Esophagus squamous epithelium (tissue), 5 donors: ENCODE measurements at places on chromosomes 1 and 21.

DNA sequence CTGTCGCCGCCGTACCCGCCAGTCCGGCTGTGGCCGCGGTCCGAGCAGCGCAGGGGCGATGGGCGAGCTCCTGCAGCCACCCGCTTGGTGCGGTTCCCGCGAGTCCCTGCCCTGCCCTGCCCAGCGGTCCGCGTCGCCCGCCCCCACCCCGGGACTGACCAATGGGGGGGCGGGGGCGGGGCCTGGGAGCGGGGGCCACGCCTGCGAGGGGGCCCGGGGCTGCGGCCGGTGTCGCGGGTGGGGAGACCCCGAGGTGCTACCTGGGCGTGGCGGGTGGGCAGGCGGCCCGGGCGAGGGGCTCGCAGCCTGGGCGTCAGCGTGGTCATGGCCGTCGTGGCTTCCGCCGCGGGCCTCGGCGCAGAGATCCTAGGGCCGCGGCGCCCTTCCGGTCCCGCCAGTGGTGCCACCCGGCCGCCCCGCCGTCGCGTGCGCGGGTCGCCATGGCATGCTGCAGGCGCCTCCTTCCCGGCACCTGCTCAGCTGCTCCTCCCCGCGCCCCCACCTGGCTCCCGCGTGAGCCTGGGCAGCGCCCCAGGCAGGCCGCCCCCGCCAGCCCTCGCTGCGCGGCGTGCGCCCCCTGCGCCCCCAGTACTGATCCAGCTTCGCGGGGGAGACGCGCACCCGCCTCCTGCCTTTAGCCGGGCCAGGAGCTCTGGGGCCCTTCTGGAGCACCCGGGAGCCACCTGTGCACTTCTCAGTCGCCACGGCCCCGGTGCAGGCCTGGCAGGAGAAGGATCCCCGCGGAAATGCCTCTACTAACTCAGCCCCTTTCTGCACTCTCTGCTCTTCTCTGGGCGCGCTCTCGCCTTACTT, at the start of gene BMP8B:
TSS of gene BMP8B (minus strand) at position 108 of the 813 bp plus-strand sequence. CDS start 380 bp downstream, outside the sequence.
- DNase-seq = peak; percentile 20

DNA sequence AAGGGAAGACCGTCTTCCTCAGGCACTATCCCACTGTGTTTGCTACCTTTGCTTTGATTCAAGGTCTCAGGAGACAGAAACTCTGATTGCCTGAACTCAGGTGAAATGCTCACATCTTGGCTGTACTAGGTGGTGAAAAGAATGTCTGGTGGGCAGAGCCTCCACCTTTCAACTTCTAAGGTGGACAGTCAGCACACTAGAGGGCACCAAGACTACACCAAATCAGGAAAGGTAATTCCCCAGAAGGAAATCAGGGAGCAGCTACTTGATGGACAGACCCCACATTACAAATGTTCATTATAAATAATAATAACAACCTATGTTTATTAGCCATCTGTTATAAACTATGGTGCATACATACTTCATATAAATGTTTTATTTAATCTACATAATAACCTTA, 220.9 kb downstream of the ATG4C start:
- no peak for DNase-seq

GRCh38 chr1:200243042-200243437, 166.8 kb downstream of the ZNF281 start:
- no peak for DNase-seq

DNA sequence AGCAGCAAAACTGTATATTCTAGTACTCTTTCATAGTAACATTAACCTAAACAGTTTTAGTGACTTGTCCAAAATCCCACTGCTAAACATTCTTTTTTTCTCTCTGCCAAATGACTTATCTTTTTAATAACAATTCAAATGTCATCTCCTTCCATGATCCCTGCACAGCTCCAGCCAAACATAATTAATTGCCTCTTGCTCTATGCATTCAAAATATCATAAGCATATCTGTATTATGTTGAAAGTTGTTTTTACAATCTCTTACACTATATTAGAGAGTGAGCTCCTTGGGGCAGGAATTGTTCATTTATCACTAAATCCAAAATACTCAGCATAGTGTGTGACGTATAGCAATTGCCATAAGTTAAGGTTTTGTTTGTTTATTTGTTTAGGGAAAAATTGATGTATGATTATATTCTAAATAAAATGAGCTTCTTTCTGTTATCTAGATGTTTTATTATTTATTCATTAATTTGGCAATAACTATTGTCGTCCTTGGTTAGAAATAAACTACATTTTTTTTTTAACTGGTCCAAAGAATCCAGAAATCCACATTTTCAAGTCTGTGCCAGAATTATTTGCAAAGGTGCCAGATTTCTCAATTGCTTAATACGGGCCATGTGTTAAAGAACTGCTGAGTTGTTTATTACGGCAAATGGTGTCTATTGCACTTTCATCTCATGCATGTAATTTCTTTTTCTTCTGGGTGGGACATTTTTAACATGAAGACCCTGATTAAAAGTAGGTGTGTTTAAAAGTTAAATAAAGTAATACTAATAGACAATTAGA, 577.2 kb upstream of the ZRANB2 start:
- no peak for DNase-seq

- no peak for DNase-seq
These were observed at the start of gene RORC for GRCh38 chr1:151831605-151832004. RORC (minus strand) TSS chr1:151831802; CDS start chr1:151831764, 38 bp downstream.

DNA sequence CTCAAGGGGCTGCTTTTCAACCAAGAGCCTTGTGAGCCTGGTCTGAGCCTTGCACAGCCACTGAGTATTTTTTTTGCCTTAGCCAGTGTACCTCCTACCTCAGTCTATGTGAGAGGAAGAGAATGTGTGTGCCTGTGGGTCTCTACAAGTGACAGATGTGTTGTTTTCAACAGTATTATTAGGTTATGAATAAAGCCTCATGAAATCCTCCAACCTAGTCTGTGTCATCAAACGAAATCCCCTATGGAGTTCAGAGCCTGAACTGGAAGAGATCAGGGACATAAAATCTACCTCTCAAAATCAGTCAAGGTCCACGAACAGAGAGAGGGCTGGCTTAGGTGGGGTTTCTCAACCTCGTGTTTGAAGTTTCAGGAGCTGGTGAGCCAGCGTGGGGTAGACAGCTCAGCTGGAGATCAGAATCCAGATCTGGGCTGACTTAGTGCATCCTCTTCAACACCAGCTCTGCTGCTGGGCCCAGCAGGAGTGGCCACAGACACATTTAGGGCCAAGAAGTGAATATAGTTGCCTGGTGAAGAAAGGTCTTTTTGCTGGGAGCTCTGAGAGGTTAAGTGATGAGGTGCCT, 8.2 kb downstream of the XKR8 start:
- no peak for DNase-seq

GRCh38 chr1:108831225-108831624, 25.7 kb downstream of the AKNAD1 start:
- no peak for DNase-seq

DNA sequence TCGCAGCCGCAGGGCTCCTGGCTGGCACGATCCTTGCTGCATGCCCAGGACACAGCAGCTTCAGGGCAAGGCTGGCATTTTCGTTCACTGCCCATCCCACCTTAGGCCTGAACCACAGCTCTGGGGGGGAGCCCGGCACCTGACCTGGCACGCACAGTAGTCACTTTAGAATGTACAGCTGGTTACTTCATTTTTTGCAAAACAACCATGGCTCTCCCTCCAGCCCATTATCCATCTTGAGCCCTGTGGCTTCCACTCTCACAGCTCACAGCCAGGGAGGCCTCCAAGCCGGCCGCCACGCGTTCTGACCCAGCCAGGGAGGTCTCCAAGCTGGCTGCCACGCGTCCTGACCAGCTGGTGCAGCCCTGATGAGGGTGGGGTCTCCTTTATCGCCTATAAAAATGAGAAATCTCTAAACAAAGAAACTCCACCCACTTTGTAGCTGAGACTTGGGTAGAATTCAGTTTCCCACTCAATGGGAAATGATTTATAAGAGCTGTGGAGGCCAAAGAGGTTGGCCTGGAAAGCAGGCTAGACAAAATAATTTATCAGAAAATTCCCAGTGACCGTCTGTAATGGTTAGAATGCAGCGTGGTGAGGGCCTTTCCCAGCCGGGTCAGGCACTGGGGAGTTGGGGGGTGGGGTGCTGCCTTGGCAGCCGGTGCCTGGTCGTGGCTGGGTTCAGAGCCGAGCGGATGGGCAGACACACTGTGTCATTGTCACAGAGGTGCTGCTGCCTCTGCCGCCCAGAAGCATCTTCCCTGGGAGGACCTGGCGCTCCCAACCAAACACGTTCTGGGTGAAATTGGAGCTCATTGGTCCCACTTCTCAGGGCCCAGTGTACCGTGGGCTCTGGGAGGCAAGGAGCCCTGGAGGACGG, 54.6 kb upstream of the ACTRT2 start:
- DNase-seq = no peak

DNA sequence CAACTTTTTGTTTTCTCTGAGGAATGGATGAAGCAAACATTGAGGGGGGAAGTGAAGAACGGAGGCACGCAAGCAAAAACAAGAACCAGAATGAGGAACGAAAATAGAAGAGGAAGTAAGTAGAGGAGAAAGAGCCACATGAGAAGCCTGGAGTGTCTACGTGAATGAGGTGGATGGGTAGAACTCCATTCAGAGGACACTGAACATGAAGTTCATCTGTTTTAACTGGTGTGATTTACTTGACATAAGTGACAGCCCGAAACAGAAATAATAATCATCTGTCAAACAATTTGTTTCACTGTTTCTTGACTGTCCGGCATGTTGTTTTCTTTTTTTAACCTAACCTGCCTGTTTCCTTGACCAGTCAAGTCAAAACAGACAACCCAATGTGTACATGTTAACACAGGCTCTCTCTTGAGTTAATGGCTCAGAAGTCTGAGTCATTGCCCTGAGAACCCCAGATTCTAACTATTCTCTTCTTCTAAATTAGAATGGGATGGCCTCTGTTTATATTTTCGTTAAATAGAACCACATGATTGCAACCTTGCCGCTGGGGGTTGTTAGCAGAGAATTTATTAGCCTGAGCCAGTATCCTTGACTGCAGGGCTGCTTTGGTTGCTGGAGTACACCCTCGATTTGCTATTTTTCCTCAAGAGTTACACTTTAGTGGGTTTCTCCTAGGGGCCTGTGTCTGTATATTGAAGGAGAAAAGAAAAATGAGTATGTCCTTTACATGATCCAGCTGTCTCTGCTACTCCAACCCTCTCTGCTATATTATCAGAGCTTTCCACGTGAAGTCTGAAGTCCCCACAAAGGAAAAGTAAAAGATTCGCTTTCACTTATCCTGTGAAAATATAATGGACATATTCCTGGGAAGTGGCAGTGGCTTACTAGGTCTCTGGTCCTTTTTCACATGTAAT, 151.7 kb downstream of the ZC3H11B start:
- no peak for DNase-seq

GRCh38 chr21:24939291-24939690, 668.0 kb downstream of the MRPL39 start:
- DNase-seq = no peak

DNA sequence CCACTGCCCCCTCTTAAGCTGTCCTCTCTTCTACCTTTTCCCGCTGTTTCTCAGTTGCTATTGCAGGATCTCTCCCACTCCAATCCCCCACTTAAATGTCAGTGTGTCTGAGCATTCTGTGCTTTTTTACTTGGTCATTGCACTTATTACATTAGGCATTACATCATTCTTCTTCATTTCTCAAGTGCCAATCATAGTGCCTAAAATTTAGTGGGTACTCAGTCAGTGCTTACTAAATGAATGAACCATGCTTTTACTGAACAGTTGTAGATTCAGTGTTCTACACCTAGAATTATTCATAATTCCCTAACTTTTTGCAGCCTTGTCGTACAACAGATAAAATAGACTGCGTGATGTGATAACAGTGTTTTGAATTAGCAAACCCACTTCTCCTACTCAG, 19.4 kb downstream of the ARMH1 start:
- no peak for DNase-seq

- no peak for DNase-seq
These were observed 1.6 kb downstream of the HSPB7 start for GRCh38 chr1:16015960-16016901.

DNA sequence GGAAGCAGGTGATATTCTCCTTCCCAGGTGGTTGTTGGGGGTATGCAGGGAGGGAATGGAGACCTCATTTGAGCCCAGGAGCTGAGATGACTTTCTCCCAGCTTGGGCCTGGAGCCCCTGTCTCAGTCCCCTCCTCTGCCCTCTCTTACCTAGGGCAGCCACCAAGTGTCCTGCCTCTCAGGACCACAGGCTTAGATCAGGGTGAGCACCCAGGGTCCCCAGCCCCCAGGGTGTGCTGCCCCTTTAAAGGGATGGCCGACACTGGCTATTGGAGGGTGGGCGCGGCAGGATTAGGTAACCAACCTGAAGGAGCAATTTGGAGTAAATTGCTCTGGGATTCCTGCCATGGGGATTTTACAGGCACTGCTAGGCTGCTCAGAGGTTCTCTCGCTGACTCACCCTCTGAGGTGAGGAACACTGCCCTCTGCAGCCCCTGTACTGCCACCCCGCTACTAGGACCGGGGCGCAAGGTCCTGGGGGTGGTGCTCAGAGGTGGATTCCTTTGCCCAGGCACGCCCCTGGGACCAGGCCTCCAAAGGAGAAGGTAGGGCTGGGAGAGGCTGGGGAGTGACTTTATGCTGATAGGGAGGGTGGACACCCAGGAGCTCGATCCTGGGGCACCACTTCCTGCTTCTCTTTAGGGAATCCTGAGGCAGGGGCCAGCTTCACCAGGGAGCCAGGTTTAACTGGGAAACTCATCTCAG, 1.5 kb downstream of the RPS6KA1 start:
- DNase-seq = no peak

DNA sequence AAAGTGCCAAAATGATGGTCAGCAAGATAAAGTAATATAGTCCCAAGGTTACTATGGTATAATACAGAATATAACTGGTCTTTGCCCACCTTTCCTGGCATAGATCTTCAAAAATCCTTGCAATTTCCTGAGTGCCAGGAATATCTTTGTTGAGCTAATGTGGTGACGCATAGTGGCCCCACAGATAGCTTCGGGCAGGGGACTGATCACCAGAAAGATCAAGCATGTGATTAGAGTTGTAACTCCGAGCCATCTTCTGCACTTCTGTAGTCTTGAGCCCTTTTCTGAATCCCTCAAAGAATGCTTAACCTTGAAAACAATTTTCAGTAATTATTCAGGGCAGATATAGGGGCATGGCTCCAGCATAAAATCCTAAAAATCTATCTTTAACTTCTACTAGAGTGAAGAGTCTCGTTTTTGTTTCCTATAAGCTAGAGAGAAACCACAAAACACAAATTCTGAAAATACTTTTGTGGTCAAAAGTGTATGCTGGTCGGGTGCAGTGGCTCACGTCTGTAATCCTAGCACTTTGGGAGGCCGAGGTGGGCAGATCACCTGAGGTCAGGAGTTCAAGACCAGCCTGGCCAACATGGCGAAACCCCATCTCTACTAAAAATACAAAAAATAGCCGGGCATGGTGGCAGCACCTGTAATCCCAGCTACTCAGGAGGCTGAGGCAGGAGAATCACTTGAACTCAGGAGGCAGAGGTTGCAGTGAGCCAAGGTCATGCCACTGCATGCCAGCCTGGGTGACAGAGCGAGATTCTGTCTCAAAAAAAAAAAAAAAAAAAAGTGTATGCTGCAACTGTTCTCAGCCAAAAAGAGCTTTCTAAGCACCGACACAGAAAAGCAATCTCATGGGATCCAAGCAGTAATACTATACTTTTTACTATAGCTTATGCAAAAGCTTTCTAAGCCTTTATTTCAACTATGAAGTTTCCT, 62.8 kb downstream of the NVL start:
- DNase-seq = no peak

GRCh38 chr1:209651138-209651587, 1.1 kb downstream of the LAMB3 start:
- DNase-seq = no peak
